Astrocyte of the hippocampus (primary cell): ENCODE measurements at places on chromosomes 6 and 20.
A peak's percentile ranks its signal among the peaks of the same experiment; 100 is the strongest.

GRCh38 chr20:20018366-20018765 lies 1.2 kb downstream of the NAA20 start:
- DNase-seq: no peak

DNA sequence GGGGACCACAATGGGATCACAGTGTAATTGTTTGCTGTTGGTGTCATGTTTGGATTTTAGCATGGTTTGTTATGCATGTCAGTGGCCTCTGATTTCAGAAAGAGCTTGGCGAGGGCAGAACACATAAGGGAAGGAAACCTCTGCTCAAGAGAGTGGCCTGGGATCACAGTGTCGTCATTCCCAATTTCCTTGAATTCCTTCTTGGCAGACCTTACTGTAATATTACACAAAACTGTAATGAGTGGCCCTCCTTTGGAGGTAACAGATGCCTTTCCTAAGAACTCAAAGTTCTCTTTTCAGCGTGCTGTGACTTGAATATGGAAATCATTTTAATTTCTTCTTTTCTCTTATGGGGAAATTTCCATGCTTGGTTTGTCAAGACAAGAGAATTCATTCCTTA lies 46.9 kb downstream of the JAG1 start:
- DNase-seq: no peak

- DNase-seq: peak; percentile 73
These were observed 74.0 kb downstream of the IGF2R start for GRCh38 chr6:160042788-160043301.

DNA sequence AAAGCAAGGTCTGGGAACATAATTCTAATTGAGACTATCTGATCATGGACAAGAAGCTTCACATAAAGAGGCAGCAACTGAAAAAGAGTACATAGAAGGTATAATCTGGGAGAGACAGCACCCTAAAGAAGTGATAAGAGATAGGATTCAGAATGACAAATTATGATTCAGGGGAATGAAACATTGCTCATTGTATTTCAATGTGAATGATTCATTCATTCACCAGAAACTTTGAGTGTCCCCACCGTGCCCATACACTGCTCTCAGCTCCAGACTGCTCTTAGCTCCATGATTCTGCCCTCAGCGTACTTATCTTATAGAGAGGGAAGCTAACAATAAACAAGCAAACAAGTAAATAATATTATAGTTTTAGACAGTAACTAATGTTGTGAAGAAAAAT lies 329.3 kb upstream of the IRAK1BP1 start:
- no peak for DNase-seq

DNA sequence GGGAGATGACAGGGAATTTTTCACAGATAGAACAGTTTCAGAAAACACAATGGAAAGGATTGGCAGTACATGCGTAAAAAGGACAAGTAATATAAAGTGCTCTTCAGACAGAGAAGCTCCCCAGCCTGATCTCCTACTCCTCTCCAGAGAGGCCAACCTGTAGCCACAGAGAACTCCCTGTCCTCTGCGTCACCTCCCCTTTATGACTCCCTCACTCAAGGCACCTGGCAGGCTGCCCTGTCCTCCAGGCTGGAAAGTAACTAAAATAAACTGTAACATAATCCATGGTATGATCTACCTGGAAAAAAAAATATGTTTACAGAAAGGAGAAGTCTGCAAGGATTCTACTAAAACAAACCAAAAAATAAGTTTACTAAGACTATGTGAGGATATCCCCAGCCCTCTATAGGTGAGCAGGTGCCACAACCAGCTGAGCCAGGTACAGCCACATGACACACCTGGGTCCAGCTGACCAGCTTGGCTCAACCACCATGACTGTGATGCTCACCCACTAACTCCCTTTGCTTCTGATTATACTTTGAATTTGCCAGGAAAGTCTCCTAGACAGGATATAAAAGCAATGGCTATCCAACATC lies 29.2 kb downstream of the MBOAT1 start:
- peak; percentile 55 for DNase-seq

GRCh38 chr6:39357998-39358686 lies 35.6 kb upstream of the KCNK16 start:
- peak; percentile 60 for DNase-seq

GRCh38 chr6:156485150-156485549 lies 292.0 kb upstream of the ARID1B start:
- no peak for DNase-seq

DNA sequence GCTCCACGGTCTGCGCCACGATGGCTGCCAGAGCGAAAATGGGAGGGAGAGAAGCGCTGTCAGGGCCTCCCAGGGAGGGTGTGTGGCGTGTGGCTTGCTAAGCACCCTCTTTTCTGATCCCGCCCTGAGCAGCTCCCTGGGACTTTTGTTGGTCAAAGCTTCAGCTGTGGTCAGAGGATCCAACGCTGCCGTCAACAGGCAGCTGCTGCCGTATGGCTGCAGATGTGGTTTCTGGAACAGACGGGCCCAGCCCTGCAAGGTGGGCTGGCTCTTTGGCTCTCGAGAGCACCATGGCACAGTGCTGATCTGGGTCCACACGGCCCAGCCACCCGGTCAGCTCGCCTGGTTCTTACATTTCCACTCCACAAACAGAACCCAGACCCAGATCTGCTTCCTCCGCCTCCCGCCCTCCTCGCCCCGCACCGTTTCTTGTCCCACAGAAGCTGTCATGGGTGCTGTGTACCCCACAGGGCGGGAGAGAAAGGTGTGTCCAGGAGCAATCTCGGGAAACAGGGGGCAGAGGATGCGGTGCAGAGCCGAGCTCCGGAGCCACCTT lies 86.0 kb upstream of the BHLHE23 start:
- no peak for DNase-seq

DNA sequence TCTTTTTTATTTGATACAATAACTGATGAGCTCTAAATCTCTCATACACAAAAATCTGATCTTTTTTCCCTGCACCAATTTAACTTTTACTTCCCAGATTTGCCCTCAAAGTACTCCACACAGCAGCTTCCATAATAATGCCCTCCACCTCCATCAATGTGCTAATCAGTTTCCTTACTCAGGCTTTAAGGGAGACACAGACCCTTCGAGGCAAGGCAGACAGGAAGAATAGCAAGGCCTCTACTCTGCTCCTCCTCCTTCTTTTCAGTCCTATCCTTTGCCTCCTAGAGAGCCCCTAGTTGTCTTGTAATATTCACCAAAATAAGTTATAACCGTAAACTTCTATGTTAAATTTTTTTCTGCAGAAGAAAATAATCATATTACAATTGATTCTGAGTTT lies 444.9 kb upstream of the RNF217 start:
- no peak for DNase-seq

- peak; percentile 17 for DNase-seq
These were observed 489.7 kb downstream of the QKI start for GRCh38 chr6:163904186-163904585.

GRCh38 chr6:131255434-131255833 lies 120.2 kb downstream of the AKAP7 start:
- no peak for DNase-seq
